Sciatic nerve (tissue), 2 donors: ENCODE measurements at places on chromosomes 3 and 15.

- no peak for DNase-seq
Observed at GRCh38 chr3:108488631-108489030, 21.8 kb downstream of the MYH15 start.

DNA sequence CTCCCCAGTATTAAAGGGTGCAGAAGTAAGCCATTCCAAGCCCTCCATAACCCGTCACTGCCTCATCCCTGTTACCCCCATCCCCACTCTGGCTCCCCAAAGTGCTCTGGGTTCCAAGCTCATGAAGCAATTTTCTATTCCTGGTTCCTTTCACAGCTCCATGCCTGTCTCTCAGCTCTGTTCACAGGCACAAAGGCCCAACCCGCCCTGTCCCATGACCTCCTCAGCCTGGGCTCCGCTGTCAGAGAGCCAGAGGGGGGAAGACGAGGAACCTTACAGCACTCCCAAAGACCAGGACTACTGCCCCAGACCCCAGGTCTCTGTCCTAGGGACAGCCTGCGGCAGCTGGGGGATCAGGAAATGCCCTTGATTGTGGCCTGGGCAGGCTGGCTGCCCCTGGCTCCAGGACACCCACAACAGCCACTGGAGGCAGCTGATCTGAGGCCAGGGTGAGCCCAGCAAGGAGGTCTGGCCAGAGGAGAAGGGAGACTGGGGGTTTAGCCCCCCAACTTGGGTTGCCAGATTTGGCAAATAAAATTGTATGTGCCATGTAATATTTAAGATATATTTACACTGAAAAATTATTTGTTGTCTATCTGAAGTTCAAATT is 43.2 kb upstream of the LINGO1 start:
- DNase-seq, result no peak

GRCh38 chr15:72592097-72592496 is 62.4 kb upstream of the GOLGA6B start:
- DNase-seq, result no peak

DNA sequence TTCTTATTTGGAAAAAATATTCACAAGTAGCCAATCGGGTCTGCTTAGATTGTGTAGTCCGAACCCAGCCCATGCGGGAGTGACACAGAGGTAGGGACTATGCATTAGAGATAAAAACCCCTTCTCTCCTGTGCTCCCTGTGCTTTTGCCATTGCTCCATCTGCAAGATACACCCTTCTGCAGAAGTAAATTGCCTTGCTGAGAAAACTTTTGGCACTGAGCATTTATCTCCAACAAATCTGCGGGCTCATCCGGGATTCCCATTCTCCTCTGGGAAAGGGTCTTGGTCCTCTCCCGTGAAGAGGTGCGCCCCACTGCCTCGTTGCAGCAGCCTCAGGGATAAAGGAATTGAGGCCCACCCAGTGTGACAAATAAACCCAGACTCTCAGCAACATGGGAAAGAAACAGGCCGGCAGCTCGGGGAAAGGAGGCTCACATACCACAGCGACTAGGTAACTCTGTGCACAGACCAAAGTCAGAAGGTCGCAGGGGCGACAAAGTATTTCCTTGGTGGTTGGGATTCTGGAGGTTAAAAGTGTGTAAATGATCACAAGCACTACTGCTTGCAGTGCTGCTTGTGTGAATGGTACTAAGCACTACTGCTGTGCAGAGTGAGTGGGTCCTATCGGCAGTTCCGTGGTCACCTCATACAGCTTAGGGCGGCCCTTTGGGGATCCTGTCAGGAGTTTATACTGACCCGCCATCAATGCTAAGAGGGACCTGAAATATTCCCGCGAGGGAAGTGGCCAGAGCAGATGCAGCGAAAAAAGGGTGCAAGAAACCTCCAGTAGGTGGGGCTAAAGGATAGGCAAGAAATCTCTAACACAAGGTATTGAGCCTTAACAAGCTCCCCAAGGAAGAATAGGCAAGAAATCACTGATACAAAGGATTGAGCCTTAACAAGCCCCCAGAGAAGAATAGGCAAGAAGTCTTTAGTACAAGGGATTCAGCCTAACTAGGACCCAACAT is 54.3 kb downstream of the GSK3B start:
- DNase-seq, result no peak

- no peak for DNase-seq
Observed at GRCh38 chr3:197597335-197597734, 41.6 kb upstream of the BDH1 start.

GRCh38 chr15:70486451-70487386 is 276.6 kb downstream of the UACA start:
- DNase-seq, result no peak

DNA sequence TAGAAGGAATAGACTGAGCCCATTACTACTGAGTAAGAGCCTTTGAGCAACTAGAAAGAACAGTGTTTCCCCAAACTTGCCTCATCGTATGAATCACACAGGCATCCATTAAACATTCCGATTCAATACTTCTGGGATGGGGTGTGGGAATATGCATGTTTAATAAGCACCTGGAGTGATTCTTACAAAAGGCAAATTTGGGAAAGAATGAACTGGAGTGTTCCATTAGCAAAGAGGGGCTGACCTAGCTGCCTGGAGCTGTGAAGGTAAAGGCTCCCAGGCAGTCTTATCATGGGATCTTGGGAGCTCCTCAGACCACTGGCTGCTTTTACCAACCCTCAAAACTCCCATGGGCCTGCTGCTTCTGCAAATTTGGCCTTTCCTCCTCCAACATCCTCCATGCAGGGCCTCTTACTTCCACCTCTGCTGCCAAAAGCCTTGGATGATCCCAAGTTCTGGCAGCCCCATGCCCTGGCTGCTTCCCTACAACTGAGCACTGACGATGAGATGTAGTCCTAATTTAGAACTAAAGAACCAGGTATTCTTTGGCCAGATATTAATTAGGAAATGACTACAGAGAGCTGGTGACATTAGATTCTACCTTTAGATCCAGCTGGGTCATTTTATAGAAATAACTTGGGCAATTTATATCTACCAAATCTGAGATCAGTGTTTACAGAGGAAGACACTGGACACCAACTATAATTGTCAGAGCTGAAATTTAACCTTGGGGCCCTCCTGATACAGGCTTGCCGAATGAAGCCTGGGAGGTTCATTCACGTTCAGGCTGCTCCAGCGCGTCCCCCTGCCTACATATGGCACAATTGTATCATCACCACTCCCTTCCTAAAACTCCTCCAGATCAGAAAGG is 11.2 kb upstream of the HOMER2 start:
- no peak for DNase-seq

GRCh38 chr3:4841776-4842440 is 137.3 kb upstream of the BHLHE40 start:
- DNase-seq, result no peak

DNA sequence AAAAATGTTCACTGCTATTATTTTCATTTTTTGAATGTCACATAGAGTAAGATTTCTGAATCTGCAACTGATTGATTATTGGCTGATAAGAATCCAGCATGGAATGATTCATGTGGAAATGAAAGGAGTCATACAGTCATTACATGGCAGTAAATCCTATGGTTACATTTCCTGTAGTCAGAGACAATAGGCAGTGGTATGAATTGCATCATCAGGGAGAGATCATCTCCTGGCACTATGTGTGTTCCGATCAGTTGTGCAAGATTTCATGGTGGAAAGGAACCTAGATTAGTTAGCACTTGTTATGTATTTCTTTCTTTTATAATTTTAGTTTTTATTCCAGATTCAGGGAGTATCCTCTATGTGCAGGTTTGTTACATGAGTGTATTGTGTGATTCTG is 38.8 kb downstream of the SLC12A1 start:
- no peak for DNase-seq

DNA sequence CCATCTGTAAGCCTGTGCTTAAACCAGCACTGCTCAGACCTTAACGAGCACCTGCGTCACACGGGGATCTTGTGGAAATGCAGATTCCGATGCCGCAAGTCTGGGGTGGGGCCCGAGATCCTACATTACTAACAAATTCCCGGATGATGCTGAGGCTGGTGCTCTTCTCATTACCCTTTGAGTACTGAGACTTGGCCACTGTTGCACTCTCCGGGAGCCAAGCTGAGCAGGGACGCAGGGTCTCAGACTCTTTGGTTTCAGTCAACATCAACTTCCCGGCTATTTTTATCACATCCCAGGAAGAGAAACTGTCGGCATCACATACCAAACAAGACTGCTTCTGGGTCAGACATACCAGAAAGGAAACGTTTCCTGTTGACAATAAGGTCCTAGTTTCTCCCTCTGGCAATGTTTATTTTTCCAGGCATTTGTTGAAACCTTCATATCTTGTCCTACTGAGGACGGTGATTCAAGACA is 276.6 kb downstream of the SHQ1 start:
- no peak for DNase-seq

DNA sequence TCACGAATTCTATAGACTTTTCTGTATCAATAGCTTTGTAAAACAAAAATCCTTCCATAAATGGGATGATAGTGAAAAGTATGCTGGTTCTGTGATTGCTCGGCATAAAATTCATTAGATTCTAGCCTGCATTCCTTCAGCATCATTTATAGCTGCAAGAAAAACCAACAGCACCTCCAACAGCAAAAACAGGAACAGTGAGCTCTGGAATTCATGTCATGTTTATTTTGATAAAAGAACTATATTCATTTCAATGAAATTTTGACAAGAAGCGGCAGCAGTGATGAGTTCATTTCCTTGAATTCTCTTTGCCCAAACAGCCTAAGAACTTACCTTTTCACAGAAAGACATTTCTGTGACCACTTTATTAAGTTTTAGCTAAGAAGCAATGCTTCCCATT is 515.2 kb upstream of the CCDC54 start:
- no peak for DNase-seq

DNA sequence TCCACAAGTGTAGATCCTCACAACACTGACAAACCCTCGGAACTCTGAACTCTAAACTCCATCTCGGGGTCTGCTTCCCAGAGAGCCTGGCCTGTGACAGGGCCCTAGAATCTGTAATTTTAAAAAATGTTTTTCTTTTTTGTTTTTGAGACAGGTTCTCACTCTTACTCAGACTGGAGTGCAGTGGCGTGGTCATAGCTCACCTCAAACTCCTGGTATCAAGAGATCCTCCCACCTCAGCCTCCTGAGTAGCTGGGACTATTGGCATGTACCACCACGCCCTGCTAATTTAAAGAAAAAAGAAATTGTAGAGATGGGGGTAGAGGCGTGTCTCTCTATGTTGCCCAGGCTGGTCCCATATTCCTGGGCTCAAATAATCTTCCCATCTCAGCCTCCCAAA is 26.2 kb downstream of the CRABP1 start:
- DNase-seq, result no peak

- no peak for DNase-seq
Observed at GRCh38 chr3:14770591-14770990, 48.2 kb upstream of the FGD5 start.

DNA sequence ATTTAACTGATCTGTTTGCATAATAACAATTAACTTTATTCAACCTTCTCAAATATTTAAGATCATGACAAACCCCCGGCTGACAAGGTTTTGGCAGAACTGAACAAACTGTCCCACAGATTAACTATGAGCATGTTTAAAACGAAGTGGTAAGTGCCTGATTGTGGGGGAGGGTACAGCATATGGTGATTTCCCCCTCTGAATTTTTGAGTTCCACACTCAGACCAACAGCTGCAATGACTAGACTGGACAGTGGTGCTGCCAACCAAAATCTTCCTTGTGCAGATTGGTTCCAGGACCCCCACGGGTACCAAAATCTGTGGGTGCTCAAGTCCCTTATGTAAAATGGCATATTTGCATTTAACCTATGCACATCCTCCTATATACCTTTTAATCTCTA is 449.5 kb downstream of the SHQ1 start:
- DNase-seq, result no peak

DNA sequence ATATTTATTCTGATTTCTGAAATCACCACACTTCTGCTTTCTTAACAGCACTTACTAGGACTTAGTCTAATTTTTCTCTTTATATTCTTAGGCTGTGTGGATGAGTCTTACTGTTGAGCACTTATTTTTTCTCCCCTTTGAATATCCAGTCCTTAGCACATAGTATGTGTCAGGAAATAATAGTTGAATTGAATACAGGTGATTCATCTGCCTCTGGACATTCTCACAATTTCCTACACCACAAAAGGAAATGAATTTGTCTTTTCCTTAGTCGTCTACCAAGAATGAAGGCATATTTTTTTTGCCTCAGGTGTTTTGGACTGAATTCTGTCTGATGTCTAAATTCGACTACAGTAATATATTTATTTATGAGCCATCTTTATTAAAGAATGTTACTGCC is 204.2 kb downstream of the GHSR start:
- DNase-seq, result no peak

DNA sequence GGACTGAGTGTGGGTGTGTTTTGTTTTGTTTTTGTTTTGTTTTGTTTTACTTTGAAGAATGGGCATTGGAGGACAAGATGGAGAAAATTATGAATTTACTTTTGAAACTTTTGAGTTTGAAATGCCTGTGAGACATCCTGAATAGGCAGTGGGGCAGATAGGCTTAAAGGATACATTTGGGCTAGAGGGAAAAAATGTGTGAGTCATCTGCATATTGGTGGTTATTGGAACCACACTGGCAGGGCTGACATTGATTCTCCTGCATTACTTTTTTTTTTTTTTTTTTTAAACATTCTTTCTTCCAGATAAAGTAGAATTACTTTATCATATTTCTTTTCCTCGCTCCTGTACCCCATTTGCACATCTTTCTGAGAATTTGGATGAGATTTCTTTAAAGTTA is 56.1 kb downstream of the CALML4 start:
- DNase-seq, result no peak

GRCh38 chr15:92880796-92881195 is 19.3 kb upstream of the CHD2 start:
- no peak for DNase-seq

- DNase-seq, result no peak
Observed at GRCh38 chr3:77186728-77187127, 146.8 kb downstream of the ROBO2 start.

DNA sequence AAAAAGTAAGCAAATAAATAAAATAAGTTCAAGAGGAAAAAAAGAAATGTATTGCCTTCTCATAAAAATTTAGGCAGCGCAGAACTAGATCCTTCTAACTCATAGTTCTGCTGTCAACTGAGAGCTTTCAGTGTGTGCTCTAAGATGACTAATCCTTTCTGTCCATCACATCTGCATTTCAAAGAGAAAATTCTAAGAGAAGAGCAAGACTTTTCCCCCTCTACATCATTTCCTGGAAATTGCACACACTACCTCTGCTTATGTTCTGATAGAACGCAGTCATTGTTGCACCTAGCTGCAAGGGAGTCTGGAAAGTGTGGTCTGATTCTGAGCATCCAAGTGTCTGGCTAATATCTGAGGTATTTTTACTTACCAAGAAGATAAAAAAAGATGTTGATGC is 39.6 kb upstream of the SLCO3A1 start:
- DNase-seq, result no peak
